ENCODE measurements at places on chromosomes 12 and 14. TPM values are rescaled to one million over a fixed set of nuclear protein-coding genes. Genes with fewer than 3 reads are reported as not detected.

DNA sequence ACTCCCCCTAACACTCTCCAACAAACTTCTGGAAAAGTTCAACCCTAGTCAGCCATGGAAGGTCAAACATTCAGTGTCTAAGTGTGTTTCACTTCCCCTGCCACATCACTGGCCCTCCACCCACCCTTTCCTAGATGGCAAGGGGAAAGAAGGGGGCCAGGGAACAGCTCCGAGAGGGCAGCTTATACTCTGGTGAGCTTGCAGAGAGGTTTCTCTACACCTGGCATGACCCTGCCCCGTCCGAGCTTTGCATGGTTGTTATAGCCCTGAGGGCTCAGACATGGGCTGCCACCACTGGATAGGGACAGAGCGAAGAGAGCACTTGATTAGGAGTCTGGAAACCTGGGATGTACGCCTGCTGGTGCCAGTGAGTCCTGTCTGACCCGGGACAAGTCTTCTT, 4.0 kb downstream of the ACVRL1 start:
- no peak for DNase-seq

MANSC4 gene
- not detected for total RNA-seq

- DNase-seq, result no peak
Observed at GRCh38 chr12:18332173-18332572, 70.9 kb downstream of the PIK3C2G start.

C3AR1 gene
- total RNA-seq, result 6.4 TPM

KRT73 gene
- total RNA-seq, result not detected

- DNase-seq, result no peak
Observed at GRCh38 chr14:80954687-80955299, 628 bp upstream of the TSHR start.

GRCh38 chr12:5873281-5873919, 71.7 kb downstream of the ANO2 start:
- DNase-seq, result peak; percentile 72

DNA sequence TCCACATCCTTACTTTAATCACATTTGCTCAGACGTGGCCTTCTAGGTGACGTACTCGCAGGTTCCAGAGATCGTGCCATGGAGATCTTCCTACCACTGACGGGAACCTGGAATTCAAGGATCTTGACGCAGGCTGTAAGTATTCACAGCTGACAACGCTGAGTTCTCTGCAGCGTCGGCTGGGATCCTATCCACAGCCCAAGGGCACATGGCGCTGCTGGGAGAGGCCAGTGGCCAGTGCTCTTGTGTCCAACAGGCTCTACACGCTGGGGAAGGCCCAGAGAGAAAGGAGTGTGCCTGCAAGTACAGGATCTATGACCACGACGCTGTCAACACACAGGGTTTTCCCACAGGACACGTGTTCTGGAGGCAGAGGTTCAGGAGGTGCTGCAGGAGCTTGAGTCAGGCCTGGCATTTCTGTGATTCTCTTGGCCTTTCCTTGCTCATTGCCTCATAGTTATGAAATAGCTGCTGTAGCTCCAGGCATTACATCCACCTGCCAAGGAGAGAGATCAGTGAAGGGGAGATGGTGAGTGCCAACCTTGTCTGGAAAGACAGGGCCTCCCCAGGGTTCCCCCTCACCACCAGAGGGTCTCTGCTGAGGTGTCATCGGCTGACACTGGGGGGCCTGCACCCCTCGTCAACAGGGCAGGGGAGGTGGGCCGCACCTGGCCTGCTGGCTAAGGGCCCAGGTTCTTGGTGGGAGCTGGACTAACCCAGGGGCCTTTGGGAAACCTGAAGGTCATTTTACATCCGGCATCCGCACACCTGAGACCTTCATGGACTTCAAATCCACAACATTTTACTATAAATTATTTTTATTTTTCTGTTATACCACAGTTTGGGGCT, 21.3 kb downstream of the LRCOL1 start:
- no peak for DNase-seq

GRCh38 chr14:36300337-36300736, 20.1 kb downstream of the MBIP start:
- no peak for DNase-seq

ERP27 gene
- total RNA-seq, result 2.2 TPM

LALBA gene
- not detected for total RNA-seq

LRRC43 gene
- not detected for total RNA-seq

GRCh38 chr14:65000898-65001591, 14.3 kb downstream of the FNTB start:
- DNase-seq, result no peak

DNA sequence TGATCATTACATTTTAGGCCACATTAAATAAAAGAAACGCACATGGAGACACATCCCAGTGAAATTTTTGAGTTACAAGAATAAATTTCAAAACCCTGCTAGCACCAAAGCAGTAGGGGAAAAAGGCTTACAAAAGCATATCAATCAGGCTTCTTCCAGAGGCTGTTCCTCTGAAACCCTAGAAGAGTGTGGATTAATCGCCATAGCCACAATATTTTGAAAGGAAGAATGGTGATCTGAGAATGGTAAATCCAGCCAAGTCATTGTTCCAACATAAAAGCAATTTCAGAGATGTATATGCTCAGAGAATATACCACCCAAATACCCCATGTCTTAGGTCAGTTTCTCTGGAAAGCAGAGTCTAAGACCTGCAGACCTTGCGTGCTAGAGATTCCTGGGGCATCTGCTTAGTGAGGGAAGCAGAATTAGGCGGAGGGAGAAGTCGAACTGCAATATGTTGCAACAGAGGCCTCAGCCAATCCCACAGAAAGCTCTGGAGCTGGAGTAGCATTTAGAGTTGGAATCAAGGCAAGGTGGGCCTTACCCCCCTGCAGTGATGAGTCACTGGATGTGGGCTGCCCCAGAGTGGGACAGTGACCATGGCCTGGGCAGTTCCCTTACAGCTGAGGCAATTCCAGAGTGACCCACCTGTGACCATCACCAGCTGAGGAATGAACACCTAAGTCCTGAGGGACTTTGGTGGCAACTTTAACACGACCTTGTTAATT, 125.2 kb downstream of the NTF3 start:
- peak; percentile 62 for DNase-seq

PRH1 gene
- total RNA-seq, result 21.6 TPM

DNA sequence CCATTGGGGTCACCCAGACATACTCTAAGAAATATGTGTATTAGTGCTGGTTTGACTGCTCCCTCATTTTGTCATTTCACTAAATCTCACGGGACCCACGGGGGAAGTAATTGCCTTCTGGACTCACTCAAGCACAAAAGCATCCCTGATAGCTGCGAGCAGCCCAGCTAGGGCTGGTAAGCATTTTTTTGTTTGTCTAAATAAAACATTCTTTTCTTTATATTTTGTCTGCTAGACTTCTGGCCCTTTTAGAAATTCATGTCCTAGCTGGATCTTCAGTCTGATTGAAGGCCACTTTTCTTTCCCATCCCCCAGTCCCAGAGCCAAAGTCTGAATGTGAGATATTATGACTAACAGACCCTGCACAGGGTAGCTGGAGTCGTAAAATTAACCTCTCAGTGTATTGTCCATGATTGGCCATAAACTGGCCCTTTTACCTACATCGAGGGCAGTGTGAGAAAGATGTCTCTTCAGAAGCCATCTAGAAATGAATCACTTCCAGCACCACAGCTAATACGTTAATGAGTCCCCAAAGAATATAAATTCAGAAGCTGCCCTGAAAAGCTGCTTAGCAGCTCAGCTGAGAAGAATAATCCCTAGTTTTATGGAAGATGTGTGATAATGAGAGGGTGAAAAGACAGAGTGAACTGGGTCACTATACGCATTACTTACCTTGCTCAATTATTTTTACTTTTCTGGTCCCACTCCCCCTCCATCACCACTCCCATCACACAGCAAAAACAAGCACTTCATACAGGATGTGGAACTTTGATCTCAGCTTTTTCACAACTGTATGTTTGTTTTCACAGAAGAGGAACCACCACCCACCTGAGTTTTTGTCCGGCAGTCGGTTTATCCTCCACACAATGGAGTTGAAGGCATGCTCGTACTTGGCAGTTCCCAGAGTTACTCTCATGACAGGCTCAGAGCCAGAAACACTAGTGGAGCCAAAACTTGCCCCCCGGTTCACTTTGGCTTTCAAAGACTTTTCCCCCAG, 55.6 kb upstream of the GTF2A1 start:
- no peak for DNase-seq

DNA sequence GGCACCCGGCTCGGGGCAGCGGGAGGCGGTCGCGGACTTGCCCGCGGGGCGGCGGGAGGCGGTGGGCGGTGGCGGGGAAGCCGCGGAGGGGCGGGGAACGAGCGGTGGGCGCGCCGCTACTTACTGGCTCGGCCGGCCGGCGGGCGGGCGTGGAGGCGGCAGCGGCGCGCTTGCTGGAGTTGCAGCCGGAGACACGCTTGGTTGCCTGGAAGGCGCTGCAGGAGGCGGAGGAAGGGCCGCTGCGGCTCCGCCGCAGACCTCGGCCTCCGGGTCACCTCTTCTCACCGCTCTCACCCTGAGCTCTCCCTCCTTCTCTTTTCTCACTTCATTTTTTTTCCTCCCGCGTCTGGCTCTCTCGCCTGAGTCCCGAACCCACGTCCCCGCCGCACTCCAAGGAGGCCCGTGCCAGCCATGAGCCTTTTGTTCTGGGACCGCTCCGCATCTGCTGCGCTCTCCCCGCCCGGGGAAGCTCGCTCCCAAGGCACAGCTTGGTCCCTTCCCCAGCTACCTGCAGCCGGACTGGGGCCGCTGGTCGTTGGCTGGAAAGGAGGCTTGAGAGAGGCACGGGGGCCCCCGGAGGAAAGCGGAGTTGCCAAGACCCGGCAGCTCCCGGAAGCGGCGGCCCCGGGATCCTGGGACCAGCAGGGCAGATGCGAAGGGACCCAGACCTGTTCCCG, 592 bp upstream of the KCNK10 start:
- DNase-seq, result no peak

LAG3 gene
- total RNA-seq, result 10.3 TPM

DNA sequence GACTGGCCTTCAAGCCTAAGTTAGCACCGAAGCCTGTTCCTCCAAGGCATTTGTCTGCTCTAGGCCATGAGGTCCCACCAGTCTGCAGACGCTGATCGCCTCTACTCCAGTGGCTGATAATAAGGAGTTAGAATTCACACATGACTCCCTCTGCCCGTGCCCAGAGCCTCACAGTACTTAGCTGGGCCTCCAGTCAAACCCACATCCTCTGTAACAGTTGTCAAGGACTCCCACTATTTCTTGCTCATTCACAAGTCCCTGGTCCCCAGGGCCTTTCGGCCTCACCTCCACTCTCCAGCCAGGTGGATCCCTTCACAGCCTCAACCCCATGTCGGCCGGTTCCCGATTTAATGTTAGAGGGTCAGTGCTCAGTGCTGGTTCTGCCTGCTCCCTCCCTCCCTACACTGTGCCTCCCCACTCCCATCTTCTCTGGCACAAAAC, 6.3 kb upstream of the KRT5 start:
- peak; percentile 79 for DNase-seq

- DNase-seq, result no peak
Observed at GRCh38 chr14:33711811-33712216, 239.1 kb downstream of the EGLN3 start.

DNA sequence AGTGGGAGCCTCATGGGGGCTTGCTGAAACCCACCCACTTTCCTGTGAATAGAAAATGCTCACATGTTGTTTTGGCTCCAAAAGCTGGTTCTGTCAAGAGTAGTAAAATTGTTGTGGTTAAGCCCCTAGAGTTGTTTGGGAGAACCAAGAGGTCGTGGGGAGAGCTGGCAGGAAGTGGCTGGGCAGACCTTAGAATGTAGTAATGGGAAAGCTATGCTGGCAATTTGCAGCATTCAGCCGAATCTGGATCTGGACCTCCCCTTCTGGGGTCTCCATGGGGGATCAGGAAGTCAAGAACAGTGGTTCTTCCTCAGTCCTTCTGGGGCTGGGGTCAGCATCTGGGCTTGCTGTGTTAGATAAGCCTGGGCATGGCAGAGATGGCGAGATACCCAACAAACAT, 150.6 kb upstream of the TBX3 start:
- DNase-seq, result no peak

DNA sequence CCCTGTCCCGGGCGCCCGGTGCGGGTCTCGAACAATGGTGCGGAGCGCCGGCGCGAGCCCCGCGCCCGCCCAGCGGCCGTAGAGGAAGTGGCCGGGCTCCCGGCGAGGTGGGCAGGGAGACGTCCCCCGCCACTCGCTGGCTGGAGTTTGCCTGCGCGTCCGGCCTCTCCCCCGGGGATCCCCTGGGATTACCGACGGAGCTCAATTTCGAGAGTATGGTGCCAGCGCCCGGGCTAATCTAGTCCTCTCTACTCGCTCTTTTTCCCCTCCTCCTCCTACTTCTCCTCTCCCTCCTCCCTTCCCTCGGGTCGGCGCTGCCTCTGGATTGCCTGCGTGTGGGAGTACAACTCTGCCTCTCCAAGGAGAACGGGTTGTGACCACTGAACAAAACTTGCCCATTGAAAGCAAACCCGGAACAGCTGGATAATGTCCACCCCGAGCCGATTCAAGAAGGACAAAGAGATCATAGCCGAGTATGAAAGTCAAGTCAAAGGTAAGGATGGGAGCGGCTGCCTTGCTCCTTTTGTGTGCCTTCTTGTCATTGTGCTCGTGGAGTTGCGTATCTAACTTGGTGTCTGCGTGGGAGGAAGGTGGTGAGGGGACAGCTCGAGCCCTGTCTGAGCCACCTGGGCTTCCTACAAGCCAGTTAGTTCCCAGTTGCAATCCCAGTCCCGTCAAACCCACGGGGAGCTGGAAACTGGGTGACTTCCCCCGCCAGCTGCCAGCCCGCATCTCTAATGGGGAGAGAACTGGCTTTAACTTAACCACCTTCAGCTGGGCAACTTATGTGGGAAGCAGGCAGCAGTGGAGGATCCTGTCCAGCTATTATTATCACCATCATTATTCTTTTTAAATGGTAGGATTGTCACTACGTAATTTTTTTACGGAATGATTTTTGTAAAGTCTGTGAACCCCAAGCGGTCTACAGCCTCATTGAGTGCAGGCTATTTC, at the start of gene SRGAP1:
Gene SRGAP1 (plus strand): TSS at position 310 of the 951 bp plus-strand sequence. CDS start 117 bp downstream, at position 427.
- no peak for DNase-seq

DNA sequence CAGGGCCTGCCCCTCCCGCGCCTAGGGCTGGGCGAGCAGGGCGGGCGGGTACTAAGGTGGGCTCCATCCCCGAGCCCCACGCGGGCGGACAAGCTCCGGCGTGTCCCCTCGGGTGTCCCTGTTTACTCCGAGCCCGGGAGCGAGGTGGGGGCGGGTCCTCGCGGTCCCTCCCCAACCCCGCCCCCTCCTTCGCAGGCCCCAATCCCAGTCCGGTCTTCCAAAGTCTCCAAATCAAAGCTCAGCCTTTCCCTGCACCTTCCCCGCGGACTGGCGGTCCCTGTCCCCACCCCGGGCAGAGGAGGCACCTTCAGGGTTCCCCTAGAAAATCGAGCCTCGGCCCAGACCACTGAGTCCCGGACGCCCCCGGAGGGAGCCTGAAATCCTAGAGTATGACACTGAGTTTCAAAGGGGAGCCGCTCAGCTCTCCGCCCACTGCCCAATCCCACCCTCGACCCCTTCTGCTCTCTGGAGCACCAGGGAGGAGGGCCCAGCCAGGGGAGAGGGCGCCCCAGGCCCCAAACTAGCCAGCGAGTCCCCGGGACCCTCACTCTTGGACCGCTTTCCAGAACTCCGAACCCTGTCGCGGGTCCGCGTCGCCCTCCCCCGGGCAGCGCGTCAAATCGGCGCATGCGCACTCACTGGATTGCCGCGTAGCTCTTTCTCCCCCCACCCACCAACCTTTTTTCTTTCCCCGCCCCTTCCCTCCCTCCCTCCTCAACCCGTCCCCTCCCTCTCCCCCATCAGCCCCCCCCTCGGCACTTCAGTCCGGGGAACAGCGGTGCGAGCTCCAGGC, at the start of gene LRP1:
Gene LRP1 (plus strand): TSS at position 758 of the 793 bp plus-strand sequence. CDS start 482 bp downstream, outside the sequence.
- peak; percentile 97 for DNase-seq
